ENCODE measurements at places on chromosomes 13 and 19.

DNA sequence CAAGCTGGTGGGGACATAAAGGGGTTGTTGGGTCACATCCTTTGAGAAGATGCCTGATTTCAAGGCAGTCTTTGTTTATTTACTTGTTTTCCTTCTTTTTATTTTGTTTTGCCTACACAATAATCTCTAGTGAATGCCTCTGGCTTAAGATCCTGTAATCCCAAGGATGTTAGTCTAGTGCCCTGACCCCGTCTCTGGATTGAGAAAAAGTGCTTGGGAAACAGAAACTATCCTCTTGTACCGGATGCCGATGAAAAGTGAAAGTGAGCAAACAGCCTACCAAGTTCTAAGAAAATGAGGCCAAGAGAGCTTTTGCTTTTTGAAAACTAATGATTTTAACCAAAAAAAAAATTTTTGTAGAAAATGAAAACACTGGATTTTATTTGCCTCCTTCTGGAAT lies 42.1 kb upstream of the C1QTNF9 start:
- DNase-seq = no peak

GRCh38 chr19:3343619-3344502 lies 22.5 kb upstream of the NFIC start:
- DNase-seq = peak; percentile 69

DNA sequence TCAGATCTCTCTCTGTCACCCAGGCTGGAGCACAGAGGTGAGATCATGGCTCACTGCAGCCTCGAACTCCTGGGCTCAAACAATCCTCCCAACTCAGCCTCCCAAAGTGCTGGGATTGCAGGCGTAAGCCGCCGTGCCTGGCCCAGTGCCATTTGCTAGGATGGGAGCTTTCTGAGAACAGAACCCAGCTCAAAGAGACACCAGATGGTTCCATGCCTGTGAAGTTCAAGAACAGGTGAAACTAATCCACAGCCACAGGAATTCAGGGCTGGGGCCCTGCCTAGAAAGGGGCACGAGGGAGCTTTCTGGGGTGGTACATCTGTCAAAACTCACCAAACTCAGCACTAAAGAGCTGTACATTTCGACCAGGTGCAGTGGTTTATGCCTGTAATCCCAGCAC lies 4.2 kb downstream of the SLC7A9 start:
- no peak for DNase-seq

- DNase-seq = no peak
Observed at GRCh38 chr13:45218689-45219088, 17.8 kb upstream of the KCTD4 start.

DNA sequence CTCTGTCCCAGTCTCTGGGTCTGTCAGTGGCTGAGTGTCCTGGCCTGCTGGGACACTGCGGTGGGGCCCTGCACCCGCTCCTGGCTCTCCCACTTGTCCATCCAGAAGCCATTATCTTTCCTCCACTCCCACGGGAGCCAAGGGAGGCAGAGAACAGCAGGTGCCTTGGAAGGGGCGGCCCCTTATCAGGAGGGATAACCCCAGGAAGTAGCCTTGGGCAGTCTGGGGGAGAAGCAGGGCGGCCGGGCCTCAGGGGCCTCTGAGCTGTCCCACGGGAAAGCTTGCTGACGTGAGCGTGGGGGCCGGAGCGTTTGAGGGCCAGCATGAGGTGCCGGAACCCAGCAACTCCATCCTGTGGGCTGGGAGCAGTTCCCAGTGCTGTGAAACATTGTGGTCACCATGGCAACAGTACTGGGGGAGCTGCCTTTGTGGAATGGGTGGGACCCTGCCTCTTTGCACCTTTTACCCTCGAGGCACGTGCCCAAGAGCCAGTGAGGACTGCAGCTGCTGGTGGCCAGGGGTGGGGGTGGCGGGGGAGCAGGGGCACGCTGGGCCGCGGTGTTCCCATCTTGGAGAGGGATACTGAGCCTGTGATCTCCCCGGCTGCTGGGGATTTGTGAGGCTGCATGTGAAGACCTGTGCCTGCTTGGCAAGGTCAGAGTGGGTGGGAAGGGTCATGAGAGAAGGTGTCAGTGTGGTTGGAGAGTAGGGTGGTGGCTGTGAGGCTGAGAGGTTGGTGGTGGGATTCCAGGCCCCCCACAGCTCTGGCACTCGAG lies 20.9 kb downstream of the KLHL26 start:
- DNase-seq = no peak

- no peak for DNase-seq
Observed at GRCh38 chr19:52217576-52217975, 27.7 kb downstream of the PPP2R1A start.

DNA sequence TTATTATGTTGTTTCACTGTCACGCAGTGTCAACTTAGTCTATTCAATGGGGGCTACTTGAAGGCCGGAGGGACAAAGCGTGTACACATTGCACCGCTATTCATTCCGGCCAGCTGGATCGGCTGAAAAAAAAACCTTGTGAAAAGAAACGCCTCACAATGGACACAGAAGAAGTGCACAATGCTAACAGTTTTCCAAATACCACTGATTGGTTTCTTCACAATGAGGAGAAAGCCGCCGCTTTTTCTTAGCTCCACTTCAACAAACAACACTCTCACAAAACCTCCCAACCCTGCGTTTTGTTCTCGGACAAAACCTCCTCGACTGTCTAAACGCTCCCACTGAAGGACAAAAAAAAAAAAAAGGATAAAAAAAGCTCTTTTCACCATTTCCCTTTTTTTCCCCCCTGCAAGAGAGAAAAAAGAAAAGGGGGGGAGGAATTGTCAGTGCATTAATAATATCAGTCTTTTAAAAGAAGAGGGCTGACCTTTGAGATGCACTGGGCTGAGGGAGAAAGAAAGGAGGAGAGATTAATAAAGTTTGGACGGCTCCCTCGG lies 5.4 kb downstream of the SOX21 start:
- peak; percentile 86 for DNase-seq

DNA sequence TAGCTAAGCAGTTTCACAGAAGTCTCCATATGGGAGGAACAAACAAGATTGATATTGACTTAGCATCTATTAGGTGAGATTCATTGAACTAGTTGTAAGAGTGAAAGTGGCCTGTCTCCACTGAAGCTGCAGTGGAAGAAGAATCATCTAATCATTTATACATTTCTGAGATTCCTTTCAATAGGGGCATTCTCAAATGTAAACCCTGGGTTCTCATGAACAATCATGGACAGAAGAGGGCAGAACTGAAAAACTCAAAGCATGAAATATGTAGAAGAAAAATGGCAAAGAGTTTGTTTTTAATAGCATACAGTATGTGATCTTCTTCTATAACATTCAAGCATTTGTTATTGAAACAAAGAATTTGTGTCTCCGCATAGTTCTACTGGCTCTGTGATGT lies 17.6 kb upstream of the POSTN start:
- DNase-seq = no peak

GRCh38 chr19:11964496-11964857 lies 363 bp upstream of the ZNF763 start:
- DNase-seq = no peak

All from globus pallidus (tissue), 1 donor.